Stimulated activated CD4-positive, alpha-beta T cell treated with anti-CD3 and anti-CD28 coated beads, Interleukin-4, amount 100 ng/mL, for 48 hours (primary cell): ENCODE measurements at places on chromosomes 3 and 15.

- no peak for DNase-seq
These were observed 56.0 kb downstream of the CAPN7 start for GRCh38 chr3:15262021-15262420.

DNA sequence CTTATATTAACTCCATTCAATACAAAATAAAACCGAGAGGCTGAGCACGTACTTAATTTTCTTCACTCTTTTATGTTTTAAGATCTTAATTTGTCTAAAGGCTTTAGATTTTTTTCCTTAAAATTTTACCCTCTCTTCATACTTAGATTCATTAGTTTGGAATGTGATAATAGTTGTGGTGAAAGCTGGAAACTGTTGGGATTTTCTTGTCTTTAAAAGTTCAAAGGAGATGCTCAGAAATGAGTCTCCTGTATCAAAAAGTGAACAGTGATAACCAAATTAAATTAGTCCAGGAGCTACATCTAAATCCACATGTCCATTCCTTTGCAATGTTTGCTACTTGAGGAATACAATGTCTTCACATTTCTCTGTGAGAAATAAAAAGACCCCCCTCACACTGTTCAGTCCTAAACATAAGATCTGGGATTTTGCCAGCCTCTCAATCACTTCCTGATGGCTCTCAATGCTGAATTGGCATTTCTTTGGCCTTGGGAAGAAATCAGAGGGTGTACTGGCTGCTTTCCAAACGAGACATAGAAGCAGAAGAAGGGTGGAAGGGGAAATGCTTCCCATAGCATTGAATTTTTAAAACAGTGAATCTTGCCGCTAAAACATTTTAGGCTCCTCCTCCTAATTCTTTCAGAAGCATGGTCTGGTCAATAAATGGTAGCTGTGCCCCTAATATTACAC, 245.0 kb downstream of the SHOX2 start:
- DNase-seq: no peak

- no peak for DNase-seq
These were observed 37.6 kb upstream of the RGMA start for GRCh38 chr15:93126599-93126998.

- DNase-seq: no peak
These were observed 241.5 kb downstream of the IGSF11 start for GRCh38 chr3:118793176-118793575.

DNA sequence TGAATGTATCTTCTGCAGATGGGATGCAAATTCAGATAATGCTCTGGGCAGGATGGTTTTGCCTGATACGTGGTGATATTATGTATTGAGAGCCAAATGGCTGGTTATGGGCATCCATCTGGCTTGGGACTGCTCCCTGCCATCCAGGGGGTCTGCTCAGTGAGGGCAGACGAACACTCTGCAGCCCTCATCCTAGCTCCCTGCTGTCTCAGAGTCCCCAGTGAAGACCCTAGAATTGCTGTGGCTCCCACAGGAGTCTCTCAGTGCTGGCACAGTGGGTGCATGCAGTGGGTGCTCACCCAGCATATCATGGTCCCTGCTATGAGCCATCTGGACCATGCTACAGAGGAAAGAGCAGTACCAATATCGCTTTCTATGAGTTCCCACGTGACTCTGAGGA, 10.3 kb downstream of the CX3CR1 start:
- DNase-seq: no peak

DNA sequence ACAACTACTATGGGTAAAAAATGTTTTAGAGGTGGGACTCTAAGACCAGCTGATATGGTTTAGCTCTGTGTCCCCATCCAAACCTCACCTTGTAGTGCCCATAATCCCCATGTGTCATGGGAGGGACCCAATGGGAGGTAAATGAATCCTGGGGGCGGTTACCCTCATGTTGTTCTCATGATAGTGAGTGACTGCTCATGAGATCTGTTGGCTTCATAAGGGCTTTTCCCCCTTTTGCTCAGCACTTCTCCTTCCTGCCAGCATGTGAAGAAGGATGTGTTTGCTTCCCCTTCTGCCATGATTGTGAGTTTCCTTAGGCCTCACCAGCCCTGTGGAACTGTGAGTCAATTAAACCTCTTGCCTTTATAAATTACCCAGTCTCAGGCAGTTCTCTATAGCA, 45.7 kb downstream of the FAM98B start:
- no peak for DNase-seq

DNA sequence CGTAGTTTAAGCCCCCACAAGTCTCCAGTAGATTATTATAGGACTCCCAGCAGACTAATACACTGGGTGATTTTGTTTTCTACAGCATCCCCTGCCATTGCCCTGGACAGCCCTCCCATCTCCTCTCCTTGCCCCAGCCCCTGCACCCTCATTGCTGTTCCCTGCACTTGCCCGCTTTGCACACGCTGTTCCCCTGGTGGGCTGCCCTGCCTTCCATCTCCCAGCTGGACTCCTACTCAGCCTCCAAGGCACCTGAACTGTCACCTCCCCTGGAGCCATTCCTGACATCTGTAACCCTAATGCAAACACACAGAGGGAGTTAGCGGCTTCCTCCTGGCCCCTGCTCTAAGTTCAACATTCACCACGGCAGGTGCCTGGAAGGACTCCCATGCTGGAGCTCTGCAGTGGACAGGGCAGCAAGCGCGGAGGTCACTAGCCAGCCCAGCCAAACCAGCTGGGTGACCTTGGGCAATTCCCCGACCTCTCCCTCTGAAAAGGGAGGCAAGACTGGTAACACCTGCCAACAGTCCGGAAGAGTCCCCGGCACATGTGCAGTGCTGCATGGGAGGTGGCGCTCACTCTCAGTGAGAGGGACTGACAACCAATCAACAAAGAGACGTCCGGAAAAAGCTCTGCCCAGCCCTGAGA, 38.8 kb upstream of the IQSEC1 start:
- DNase-seq: no peak

DNA sequence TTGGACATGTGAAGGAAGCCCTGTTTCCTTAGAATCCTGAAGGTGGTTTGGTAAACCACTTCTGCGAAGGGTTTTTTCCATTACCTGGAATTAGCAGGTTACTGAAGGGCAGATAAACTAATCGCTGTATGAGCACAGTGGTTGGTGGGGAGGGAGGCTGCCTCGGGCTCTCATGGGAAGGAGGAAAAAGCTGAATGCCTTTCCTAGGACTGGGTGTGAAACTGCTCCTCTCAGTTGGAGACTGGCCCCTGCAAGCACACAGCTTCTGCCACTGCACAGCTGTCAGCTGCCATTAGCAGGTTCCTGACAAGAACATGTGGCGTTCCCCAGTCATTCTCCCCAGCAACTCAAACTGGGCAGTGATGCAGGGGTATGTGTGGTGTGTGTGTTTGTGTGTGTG, 376.3 kb downstream of the GAP43 start:
- DNase-seq: no peak

GRCh38 chr15:99015698-99016568, 8.3 kb upstream of the PGPEP1L start:
- DNase-seq: no peak

GRCh38 chr3:187401856-187402255, 33.7 kb downstream of the RTP4 start:
- no peak for DNase-seq
